ENCODE measurements at places on chromosomes 5 and 9.

DNA sequence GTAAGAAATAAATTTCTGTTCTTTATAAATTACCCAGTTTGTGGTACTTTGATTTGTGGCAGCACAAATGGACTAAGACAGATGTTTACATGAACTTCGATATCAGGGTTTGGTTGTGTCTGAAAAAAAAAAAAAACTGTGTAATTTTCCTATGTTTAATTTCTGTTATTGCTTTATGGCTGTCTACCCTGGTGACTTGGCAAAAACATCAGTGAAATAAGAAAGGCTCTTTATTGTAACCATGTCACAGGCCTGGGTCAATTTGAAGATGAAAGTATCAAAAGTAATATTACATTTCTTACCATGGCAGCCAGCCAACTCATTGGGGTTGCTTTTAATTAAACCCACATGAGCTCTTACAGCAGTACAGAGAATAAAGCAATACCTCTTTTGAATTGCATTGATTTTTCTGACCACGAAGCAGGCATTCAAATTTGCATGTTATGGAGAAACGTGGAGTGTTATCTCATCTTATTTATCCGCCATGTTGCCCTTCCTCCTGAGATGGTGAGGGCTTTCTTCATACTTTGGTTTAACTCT lies 20.6 kb upstream of the SV2C start:
- DNase-seq = no peak

DNA sequence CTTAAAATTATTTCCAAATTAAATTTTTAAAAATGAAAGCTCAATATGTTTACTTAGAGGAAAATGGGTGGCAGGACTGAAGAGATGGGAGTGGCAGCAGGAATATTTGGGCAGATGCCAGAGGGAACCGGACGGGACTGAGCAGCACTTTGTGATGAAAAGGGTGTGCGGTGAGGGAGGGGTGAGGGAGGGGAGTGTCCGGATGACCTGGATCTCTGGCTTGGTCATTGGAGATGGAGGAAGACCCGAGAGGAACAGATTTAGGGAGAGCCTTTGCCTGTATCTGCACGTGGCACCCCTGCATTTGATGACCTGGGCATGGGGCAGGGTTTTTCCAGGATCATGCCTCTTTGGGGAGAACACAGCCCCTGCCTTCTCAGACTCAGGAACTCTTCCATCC lies 201.1 kb upstream of the MVB12B start:
- DNase-seq = no peak

- no peak for DNase-seq
Measured at GRCh38 chr9:85639675-85640186, 102.0 kb downstream of the AGTPBP1 start.

GRCh38 chr5:60803712-60804111 lies 40.4 kb downstream of the ELOVL7 start:
- no peak for DNase-seq
